Stimulated activated CD8-positive, alpha-beta memory T cell treated with anti-CD3 and anti-CD28 coated beads, Interleukin-15, amount 100 ng/mL, for 48 hours (primary cell): ENCODE measurements at places on chromosomes 3 and 15.

- DNase-seq = no peak
These were observed 46.9 kb downstream of the NR1D2 start for GRCh38 chr3:23991683-23992628.

GRCh38 chr3:188124184-188124583 lies 29.8 kb upstream of the LPP start:
- DNase-seq = no peak

GRCh38 chr3:72887705-72888545 lies at the start of gene GXYLT2:
Gene GXYLT2 (plus strand): TSS chr3:72888046. CDS start chr3:72888234, 188 bp downstream.
- peak; percentile 2 for DNase-seq

DNA sequence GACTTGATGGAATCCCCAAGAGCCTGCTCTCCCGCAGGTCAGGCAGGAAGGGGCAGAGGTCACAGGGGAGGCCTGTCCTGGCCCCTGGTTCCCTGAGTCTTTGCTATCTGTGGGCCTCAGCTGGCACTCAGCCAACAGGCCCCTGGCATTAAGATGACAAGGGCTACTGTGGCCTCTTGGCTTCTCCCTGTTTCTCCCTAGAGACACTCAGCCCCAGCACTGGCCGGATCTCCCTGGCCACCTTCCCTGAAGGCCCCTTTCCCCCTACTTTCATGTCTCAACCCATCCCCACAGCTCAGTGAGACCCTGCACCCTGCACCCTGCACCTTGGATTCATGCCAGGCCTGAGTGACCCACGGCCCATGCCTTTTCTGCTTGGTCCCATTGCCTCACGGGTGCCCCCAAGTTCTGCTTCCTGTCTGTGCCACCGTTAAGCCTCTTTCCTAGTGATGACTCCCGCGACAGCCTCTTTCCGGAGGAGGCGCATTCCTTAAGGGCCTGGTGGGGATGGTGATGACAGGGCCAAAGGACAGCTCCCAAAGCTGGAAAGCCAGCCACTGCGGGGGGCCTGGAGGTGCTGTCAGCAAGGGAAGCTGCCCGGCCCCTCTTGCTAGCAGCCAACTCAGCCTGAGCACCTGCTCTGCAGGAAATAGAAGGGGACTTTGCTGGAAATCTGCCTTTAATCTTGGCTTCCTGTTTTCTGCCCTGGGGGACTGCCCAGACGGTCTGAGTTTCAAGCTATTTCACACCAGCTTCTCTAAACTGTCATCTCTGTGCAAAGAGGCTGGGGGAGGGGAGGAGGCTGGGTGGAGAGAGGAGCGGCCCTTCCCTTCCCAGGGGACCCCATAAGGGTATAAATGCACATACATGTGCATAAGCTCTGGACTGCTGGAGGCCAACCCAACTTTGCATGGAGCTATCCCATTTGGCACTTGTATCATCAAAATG lies 4.8 kb upstream of the CSK start:
- DNase-seq = no peak

DNA sequence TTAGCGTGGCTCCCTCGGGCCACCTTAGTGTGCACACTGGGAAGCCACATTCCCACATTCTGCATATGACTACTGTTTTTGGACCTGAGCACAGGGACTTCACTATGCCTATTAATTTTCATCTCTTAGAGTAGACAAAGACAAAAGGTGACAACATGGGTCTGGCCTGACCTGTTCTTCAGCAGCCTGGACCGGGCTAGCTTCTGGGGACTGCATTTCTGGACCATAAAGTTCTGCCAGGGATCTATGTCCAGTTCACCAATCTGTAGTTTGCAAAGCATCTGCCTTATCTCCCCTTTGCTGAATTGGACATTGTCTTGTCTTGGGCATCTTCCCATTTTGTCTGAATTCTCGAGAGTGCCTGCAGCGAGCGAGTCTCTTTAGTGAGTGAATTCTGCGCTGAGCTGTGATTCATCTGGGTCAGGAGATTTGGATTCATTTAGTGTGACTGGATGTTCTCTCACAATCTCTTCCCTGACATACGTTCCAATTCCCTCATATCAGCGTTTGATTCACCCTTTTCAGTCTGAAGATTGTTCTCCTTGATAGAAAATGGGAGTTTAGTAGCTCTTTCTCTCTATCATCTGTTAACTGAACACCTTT lies 112.2 kb upstream of the PLXNA1 start:
- DNase-seq = no peak

- DNase-seq = no peak
These were observed 100.0 kb downstream of the ZMAT3 start for GRCh38 chr3:178971614-178972013.

GRCh38 chr3:5427021-5427420 lies 239.5 kb downstream of the EDEM1 start:
- DNase-seq = no peak

GRCh38 chr3:15638891-15639262 lies 37.3 kb downstream of the BTD start:
- no peak for DNase-seq

DNA sequence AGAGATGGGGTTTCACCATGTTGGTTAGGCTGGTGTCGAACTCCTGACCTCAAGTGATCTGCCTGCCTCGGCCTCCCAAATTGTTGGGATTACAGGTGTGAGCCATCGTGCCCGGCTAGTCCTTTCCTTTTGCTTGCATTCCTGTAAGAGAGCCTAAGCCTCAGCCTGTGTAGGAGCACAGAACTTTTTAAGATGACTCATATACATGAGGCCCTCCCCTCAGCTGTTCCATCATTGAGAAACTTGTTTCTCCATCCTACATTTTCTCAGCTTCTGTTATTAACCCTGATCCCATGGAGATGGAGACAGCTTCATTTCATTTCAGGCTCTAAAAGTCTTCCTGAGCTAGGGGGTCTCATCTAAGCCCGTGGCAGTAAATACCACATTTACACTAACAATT lies 123.3 kb downstream of the PLOD2 start:
- no peak for DNase-seq

DNA sequence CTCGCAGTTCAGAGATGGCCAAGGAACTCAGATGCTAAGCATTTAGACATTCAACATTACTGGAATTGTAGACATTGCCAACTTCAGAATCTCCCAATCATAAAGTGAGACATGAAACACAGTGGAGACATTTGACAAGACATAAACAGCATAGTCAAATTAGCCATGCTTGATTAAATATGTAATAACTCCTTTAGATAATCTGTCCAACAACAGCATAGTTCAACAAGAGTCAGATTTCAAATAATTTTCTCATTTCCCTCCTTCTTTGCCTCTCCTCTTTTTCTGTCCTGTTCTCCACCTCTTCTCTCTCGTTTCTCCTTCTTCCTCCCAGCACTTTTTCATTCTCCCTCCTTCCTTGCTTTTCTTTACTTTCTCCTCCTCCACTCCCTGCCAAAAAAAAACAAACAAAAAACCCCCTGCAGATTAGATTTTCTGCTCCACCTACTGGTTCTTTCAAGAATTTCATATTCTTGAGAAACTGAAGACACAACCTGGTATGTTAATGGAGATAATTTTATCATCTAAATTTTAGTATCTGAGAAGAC lies 20.2 kb downstream of the CPOX start:
- no peak for DNase-seq

DNA sequence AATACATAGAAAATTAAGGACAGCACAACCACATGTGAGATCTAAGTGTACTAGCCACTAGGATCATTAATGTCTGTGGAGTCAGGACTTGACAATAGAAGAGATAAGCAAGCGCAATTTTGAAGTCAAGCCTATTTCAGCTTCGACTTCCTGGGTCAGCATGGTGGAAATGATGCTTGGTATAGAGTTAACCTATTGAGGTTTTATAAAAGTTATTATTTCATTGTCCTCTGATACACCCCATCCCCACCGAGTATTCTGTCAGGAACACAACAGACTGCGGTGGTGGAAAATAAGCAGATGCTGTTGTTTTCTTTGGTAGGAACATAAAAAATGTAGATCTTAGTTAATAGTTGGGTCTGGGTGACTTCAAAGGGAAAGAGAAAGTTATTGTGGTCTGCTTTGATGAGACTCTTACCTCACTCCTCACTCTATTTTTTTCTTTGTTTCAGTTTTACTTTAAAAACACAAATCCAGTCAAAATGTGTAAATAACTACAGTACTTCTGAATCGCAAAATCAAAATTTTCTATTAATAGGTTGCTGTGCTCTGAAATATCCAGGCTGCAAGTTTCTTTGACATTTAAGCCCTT lies 82.1 kb downstream of the IL5RA start:
- DNase-seq = no peak

- no peak for DNase-seq
These were observed 110.2 kb downstream of the ADCY5 start for GRCh38 chr3:123338620-123339061.

GRCh38 chr3:115226844-115227445 lies 79.9 kb upstream of the ZBTB20 start:
- DNase-seq = no peak

DNA sequence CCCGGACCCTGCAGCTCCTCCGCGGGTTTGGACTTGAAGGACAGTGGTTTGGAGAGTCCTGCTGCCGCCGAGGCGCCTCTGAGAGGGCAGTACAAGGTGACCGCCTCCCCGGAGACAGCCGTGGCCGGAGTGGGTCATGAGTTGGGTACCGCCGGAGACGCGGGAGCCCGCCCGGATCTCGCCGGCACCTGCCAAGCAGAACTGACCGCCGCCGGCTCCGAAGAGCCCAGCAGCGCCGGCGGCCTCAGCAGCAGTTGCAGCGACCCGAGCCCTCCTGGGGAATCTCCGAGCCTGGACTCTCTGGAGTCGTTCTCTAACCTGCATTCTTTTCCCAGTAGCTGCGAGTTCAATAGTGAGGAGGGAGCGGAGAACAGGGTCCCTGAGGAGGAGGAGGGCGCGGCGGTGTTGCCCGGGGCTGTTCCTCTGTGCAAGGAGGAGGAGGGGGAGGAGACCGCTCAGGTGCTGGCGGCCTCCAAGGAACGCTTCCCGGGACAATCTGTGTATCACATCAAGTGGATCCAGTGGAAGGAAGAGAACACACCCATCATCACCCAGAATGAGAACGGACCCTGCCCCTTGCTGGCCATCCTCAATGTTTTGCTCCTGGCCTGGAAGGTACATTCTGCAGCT lies 634 bp downstream of the MINDY2 start:
- DNase-seq = no peak

GRCh38 chr15:85710340-85710842 lies 84.3 kb downstream of the KLHL25 start:
- DNase-seq = no peak

DNA sequence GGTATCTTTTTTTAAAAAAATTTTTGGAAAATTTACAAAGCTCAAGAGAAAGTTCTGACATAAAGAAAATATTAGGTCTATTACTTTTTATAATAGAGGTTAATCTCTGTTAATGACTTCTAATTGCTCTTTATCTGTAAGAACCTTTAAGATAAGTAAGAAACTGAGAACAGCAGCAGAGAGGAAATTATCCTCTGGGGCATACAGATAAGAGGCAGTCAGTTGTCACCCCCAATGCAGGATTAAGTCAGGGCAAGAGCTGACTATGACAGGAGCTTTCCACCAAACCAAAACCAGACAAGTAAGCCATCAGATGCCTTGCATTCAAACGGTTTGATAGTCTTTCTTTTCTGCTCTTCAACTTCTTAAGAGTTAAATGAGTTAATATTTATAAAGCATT lies 149.0 kb downstream of the GSK3B start:
- no peak for DNase-seq

DNA sequence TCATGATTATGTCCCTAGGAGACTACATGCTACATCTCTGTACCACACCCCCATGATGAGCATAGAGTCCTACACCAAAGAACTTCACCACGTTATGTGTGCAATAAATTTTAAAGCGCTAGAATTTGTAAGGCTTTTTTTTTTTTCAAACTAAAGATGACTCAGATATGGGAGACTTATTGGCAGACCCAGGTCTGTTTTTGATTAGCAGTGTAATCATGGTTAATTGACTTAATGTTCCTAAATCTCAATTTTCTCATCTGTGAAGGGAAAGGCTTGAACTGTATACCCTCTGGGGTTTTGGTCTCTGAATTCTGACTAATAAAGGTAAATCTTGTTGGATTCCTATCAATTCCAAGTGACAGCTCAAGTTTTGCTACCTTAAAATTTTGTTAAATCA lies 26.4 kb downstream of the ABI3BP start:
- DNase-seq = no peak

GRCh38 chr15:48089702-48090101 lies 31.1 kb upstream of the SLC24A5 start:
- DNase-seq = no peak

DNA sequence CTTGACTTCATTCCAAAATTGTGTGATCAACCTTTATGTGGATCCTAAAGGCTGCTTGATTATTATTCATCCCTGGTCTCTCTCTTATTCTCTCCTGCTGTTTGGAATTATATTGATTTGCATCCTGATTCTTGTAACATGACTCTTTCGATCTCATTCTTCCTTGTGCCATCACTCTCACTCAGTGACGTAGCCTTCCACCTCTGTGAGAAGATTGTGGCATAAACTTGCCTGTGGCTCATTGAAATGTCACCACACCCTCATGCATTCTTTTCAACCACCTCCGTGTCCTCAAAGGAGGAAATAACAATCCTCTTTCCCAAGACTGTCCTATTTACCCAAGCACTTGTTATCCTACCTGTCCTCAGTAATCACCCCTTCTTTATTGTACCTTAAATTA lies 41.3 kb upstream of the GCNT3 start:
- no peak for DNase-seq

GRCh38 chr3:190537146-190537545 lies 23.3 kb downstream of the IL1RAP start:
- no peak for DNase-seq

DNA sequence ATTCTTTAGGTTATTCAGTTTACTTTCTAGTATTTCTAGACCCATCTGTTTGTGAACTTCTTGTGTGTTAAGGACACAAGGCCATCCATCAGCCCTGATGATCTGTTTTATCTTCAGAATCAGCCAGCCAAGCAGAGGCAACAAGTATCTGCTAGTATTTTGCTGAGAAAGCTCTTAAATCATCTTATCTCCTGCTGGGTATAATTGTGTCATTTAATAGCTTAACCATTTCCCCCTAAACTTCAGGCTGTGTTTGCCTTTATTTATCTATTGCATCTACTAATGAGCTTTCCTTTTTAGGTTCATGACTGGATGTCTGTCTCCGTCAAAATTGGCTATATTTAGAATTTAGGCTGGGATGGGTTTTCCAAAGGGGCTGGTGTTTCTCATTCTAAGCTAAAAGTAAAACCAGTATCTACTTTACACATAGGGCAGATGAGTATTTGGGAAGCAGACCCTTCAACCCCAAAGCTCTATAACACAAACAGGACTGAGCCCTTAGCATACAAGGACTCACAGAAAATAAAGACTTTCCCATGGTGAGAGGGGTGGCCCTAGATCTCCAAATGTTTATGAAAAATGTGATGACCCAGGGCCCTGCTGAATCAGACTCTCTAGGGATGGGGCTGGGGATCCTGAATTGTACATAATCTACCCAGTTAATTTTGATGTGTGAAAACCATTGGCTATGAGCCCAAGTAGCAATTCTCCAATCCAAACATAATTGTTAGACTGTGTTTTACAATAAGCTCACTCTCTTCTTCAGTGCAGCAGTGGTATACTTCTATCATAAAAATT lies 65.3 kb upstream of the PSMD6 start:
- no peak for DNase-seq

GRCh38 chr3:193857996-193858395 lies 265.0 kb downstream of the OPA1 start:
- DNase-seq = no peak

- DNase-seq = no peak
These were observed 59.5 kb downstream of the CPA3 start for GRCh38 chr3:148924562-148924961.

GRCh38 chr3:88434001-88434400 lies 284.2 kb downstream of the C3orf38 start:
- DNase-seq = no peak
